ENCODE measurements at places on chromosomes 2 and 18.

GRCh38 chr2:182827182-182827879, 39.1 kb downstream of the FRZB start:
- no peak for DNase-seq

- DNase-seq: no peak
Observed at GRCh38 chr2:150142561-150142960, 344.9 kb downstream of the RND3 start.

DNA sequence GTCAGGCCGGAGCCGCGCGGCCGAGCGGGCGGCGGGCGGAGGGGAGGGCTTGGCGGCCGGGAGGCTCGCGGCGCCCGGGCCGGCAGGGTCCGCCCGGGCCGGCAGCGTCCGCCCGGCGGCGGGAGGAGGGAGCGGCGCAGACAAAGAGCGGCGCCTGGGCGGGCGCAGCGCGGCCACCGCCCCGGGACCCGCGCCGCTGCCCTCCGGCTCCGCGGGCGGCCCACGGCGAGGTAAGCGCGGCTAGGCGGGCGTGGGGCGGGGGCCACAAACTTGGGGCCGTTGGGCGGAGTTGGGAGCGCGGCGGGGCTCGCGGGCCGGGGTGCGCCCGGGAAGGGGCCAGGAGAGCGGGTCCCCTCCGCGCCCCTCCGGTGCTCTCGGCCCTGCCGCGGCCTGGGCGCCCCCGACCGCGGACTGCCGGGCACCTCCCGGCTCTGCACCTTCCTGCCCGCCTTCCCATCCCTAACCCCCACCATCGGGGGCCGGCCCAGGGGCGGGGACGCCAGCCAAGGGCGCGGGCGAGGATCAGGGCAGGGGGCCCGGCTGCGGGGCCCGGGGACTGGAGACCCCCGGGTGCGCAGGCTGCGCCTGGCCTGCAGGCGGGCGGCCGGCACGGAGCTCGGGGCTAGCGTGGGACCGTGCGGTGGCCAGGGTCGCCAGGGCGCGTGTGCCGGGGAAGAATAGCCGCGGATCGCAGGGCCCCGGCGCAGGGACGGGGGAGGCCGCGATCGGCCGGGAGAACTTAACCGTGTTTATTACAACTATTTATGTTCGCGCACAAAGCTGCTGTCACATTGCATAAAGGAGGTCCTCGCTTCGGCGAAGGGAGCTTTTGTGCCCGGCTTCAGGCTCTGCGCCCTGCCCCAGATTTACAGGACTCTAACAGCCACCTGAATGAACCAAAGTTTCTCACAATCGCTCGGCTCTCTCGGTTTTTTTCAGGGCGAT, at the start of gene NCK2:
Gene NCK2 (plus strand): TSS at position 4 of the 945 bp plus-strand sequence. CDS start 110,152 bp downstream, outside the sequence.
- DNase-seq: no peak

- no peak for DNase-seq
Observed at GRCh38 chr2:80078290-80079036, 226.1 kb downstream of the LRRTM1 start.

DNA sequence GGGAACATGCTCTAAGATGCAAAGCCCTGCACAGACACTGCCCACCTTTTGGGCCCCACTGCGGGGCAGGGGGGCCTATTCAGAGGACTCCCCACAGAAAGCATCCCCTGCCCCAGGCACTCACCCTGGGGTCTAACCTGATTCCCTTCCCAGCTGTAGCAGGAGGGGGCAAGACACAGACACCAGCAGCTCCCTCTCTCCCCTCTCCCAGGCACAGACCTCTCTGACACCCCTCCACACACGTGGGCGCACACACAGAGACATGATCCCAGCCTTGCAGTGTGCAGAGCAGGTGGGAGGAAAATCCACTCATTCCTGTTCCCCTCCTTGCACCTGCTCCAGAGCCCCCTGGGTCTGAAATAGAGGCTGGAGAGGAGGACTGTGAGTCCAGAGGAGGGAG, 10.7 kb downstream of the TNS1 start:
- DNase-seq: no peak

- no peak for DNase-seq
Observed at GRCh38 chr2:150591496-150592285, 104.2 kb upstream of the RND3 start.

- no peak for DNase-seq
Observed at GRCh38 chr18:8847066-8847755, 141.9 kb downstream of the MTCL1 start.

DNA sequence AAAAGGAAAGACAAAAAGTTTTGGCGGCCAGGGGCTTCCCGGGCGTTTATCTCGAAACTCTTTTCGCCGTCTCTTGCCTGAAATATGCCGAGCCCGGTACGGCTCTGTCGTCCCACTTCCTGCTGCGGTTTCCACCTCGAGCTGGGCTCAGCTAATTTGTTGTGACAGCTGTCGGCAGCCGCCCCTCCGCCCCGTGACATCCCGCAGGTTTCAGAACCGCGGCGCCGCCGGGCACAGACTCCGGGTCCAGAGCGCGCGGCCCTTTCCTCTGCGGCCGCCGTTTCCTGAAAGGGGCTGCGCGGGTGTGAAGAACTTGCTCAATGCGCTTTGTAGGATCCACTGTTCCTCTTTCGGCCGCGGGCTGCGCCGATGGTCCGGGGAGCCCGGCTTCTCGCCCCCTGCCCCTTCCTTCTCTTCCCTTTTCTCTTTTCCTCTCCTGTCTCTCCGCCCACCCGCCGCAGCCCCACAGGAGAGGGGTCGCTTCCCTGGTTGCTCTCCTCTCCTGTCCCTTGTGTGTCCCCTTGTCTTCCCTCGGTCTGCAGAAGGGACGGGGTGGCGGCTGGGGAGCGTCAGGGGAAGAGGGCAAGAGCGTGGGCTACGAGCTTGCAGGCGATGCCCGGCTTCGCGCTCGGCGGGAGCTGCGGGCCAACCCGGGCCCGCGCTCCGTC, 648 bp downstream of the ARID5A start:
- peak; percentile 90 for DNase-seq

DNA sequence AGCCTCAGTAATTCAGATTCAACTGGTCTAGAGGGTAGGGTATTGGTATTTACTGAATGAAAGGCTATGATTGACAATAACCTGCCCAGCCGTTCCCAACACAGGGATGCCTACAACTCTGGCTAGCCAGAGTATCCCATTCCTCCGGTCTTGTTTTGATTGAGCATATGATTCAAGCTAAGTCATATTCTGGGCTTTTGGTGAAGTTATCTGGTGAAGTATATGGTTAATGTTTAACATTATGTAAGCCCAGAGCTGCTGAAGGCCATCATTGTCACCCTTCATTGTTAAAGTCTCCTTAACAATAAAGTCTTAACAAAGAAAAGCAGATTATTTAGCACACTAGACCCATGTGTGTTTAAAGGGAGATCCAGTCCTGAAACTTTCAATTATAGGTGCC, 152.6 kb downstream of the EXOC6B start:
- DNase-seq: no peak

DNA sequence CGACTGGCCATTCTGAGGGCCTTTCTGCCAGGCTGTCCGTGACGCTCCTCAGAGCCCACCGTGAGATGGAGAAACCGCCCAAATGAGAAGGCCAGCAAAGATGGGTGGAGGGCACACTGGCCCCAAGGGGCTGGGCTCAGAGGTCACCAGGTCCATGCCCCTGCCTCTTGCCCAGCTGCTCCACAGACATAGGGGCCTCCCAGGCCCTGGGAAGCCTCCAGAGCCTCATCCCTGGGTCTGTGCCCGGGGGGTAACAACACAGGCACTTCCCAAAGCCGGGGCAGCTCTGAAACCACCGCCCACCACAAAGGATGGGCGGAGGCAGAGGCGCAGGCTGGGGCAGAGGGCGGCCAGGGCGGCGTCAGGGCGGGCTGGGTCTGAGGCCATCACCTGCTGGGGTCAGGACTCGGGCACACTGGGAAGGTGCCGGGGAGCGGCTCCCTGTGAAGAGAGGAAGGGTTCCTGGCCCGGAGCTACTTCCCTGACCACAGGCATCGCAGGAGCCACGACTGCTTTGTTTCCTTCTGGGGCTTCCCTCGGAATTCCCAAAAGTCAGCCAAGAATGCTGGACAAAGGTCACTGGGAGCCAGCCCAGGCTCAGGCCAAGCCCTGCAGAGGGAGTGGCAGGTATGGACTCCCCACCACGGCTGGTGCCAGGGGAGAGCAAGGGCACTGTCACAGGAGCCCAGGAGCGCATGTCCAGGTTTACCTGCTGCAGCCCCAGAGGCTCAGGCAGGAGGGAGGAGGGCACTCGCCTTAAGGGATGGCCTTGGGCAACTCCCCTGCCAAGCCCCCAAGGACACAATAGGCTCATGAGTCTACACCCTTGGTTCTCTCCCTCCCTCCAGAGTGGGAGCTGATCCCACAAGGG, 9.4 kb downstream of the CYP26B1 start:
- no peak for DNase-seq

GRCh38 chr2:196123679-196124373, 47.6 kb downstream of the STK17B start:
- no peak for DNase-seq

- DNase-seq: no peak
Observed at GRCh38 chr2:120436885-120437603, 91.1 kb downstream of the INHBB start.

- no peak for DNase-seq
Observed at GRCh38 chr2:37897511-37897910, 27.6 kb upstream of the RMDN2 start.

DNA sequence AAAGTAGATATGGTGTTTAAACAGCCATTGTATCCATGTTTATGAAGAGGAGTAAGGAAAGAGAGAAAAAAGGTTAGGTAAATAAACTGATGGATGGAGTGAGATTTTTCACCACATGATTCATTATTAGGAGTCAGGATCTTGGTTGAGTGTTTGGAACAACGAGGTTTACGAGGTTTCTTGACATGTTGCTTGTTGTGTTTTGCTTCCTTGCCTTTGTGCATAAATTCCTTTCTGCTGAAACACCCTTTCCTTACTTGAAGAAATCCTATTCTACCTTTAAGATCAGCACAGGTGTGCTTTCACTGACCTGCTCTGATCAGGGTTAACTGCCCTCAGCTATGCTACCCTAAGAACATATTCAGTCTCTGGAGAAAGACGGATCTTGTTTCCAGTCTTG, 66.6 kb downstream of the EFEMP1 start:
- DNase-seq: no peak

- no peak for DNase-seq
Observed at GRCh38 chr2:206149330-206149729, 9.9 kb downstream of the NDUFS1 start.

GRCh38 chr2:48433682-48434081, 96.3 kb upstream of the STON1 start:
- peak; percentile 21 for DNase-seq

Data from CD4-positive, alpha-beta T cell treated with Interleukin-15 for 1 hour (primary cell).